Prostate gland (tissue), 2 donors: ENCODE measurements at places on chromosomes 1 and 21. TPM values are rescaled to one million over a fixed set of nuclear protein-coding genes. Genes with fewer than 3 reads are reported as not detected.

GRCh38 chr1:29237852-29238619 lies 1.7 kb downstream of the PTPRU start:
- H3K4me1 ChIP-seq, result no peaks in the 10 kb centered on the region
- no peaks in the 10 kb centered on the region for H3K27me3 ChIP-seq
- H3K36me3 ChIP-seq, result no peaks in the 10 kb centered on the region
- H3K27ac ChIP-seq, result peak overlapping the region; percentile 65
- peak; percentile 54 for DNase-seq

DNA sequence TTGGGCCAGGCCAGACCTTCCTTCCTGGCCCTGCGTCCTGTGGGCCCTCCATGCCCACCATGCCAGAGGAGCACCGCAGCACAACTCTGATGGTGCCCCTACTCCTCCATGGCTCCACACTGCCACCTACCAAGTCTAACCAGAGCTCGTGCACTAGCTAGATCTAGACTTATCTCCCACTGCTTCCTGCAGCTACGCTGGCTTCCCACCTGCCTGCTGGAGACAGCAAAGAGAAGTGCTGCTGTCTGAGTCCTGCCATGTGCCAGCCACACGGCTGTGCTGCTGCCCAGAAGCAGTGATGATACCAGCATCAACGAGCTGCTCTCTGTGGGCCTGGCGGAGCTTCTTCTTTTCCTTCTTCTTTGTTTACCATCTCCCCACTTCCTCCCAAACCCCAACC lies 4.5 kb downstream of the GUCA2B start:
- H3K36me3 ChIP-seq, result no peaks in the 10 kb centered on the region
- DNase-seq, result no peak
- no peaks in the 10 kb centered on the region for H3K27me3 ChIP-seq
- no peak overlapping the region for H3K4me3 ChIP-seq
- H3K27ac ChIP-seq, result no peak overlapping the region

HEYL gene
- total RNA-seq, result 51.9 TPM

GRCh38 chr21:42970946-42971653 lies 3.3 kb upstream of the PKNOX1 start:
- DNase-seq, result no peak
- no peak overlapping the region for H3K4me3 ChIP-seq
- no peaks in the 10 kb centered on the region for H3K36me3 ChIP-seq
- no peaks in the 10 kb centered on the region for H3K4me1 ChIP-seq
- H3K27ac ChIP-seq, result no peak overlapping the region

DNA sequence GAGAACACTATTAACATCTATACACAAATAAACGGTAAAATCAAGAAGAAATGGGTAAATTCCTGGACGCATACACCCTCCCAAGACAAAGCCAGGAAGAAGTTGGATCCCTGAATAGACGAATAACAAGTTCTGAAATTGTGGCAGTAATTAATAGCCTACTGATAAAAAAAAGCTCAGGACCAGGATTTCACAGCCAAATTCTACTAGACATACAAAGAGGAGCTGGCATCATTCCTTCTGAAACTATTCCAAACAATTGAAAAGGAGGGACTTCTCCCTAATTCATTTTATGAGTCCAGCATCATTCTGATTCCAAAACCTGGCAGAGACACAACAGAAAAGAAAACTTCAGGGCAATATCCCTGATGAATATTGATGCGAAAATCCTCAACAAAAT lies 70.7 kb upstream of the FMO3 start:
- H3K4me1 ChIP-seq, result no peaks in the 10 kb centered on the region
- no peak overlapping the region for H3K4me3 ChIP-seq
- H3K36me3 ChIP-seq, result no peaks in the 10 kb centered on the region
- H3K27ac ChIP-seq, result no peak overlapping the region
- DNase-seq, result no peak

DNA sequence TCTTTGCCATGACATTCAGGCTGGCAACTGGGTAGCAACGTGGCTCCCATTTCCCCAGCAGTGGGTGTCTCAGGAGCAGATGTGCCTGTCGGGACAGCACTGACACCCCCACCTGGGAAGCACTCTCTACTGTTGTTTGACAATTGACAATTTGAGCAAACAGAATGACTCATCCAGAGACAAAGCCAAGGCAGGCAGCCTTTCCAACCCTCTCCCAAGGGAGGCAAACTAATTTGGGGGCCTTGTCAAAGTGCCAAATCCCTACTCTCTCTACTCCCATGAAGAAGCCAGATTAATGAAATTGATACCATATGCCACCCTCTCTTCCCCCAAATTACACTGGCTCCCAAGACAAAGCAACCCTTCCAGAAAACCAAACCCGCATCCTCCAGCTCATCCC lies 65.6 kb downstream of the GRIK3 start:
- H3K4me1 ChIP-seq, result no peaks in the 10 kb centered on the region
- H3K36me3 ChIP-seq, result no peaks in the 10 kb centered on the region
- no peak overlapping the region for H3K27ac ChIP-seq
- peaks cover 5% of the 10 kb centered on the region for H3K27me3 ChIP-seq
- no peak overlapping the region for H3K4me3 ChIP-seq
- DNase-seq, result no peak
